HT-29 (cell line): ENCODE measurements at places on chromosomes 3 and 15. TPM values are rescaled to one million over a fixed set of nuclear protein-coding genes. Genes with fewer than 3 reads are reported as not detected.

GUCA1C gene
- not detected in 2 replicates for total RNA-seq

- no peak for DNase-seq
Observed at GRCh38 chr15:96374499-96374898, 44.0 kb downstream of the NR2F2 start.

BCHE gene
- not detected in 2 replicates for total RNA-seq

- DNase-seq = no peak
Observed at GRCh38 chr3:98954791-98955604, 53.5 kb upstream of the DCBLD2 start.

GRCh38 chr3:128684986-128685726, 34.5 kb upstream of the RPN1 start:
- DNase-seq = no peak

GOLGA8J gene
- not detected in 2 replicates for total RNA-seq

DNA sequence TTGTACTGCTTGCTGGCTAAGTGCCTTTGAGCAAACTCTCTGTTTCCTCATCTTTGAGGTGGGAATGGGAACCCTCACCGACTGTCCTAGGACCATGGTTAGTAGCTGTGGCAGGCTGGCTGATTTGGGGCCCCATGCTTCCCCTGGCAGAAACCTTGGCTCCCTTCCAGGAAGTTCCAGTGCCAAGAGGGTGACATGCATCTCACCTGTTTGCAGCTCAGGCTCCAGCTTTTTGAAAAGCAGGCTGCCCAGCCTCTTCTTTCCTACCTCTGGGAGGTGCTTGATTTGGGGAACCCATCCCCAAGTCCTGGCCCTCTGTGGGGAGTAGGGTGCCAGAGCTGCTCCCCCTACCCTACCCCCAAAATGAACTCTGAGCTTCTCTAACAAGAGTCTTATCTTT, 50.8 kb downstream of the RAB11A start:
- no peak for DNase-seq

GRCh38 chr3:86208772-86209171, 782.2 kb downstream of the VGLL3 start:
- DNase-seq = no peak
